ENCODE measurements at places on chromosomes 12 and 14.

DNA sequence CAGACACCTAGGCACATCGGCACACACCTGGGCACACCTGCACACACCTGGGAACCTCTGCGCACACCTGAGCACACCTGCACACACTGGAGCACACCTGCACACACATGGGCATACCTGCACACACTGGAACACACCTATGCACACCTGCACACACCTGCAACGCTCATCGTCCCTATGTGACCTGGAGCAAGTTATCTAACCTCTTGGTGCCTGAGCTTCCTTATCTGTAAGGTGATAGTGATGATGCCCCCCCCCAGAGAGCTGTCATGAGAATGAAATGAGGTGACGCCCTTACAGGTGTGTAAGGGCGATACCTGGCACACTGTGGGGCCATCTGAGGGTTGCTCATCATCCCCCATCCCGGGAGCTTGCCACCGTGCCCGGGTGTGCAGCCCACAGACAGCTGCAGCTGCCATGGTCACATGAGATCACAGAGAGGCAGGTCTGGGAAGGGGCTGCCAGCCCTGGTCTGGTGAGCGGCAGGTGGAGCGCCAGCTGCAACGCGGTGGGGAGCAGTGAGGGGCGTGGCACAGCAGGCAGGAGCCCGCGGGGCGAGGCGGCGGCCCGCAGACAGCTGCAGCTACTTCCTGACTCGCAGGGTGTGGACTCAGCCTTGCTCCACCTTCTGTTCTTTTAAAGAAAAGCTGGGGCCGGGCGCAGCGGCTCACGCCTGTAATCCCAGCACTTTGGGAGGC, 59.9 kb upstream of the FBRSL1 start:
- DNase-seq = peak; percentile 71

DNA sequence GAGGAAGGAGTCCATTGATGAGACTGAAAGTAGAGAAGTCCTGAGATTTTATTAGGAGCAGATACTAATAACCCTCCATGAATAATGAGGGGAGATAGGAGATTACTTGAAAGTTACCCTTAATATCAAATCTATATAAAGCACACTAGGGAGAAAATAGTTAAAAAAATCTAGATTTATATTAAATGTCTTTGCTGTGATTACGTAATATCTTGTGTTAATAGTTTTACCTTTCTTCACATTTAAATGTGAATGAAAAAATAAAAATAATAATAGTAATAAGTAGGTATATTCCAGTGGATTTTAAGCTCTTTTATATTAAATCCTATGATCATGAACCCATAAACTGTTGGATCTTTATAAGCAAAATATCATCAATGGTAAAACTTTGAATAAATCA, 267.3 kb upstream of the SYT10 start:
- no peak for DNase-seq

GRCh38 chr12:92735131-92735721, 32.4 kb downstream of the PLEKHG7 start:
- DNase-seq = no peak

DNA sequence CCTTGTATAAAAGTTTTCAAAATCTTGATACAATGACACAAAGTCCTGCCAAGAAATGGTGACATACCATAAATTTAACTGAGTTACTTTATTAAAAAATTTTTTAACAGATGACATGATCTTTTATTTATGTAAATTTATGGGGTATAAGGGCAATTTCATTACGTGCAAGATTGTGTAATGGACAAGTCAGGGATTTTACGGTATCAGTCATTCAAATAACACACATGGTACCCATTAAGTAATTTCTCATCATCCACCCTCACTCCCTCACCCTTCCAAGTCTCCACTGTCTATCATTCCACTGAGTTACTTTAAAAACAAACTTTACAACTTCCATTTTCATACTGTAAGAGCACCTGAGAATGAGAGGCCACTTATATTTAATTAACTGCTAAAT, 37.4 kb downstream of the SPTLC2 start:
- DNase-seq = no peak

DNA sequence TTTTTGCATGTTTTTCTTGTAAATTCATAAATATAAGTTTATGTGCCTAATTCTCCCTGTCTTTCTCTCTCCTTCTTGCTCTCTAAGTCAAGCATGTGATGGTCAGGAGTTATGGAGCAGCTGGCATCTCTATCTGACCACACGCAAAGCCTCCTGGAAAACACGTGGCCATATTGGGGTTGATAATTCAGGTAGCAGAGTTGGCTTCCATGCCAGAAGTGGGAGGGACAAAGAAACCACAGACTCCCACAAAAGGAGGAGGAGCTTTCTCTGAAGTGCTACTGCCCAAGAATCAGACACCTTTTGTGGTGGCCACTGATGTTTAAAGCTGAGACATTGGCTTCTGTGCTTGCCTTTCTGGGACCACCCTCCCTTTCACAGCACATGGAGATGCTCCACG, 517.6 kb upstream of the TMEM132C start:
- no peak for DNase-seq

DNA sequence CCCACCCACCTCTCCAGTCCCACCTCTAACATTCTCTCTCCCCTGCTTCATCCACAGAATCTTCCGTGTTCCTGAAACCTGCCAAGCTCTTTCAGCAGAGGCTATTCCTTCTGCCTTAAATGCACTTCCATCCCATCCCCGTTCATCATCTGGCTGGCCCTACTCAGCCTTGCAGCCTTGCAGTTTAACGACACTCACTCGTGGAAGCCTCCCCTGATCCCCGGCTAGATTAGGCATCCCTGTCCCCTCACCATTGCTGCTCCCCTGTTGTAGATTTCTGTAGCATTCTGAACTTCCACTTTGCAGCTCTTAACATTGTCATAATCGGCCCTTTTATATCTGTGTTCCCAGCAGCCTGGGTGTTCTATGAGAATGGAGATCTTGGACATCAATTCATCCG, 280.5 kb upstream of the NOS1 start:
- DNase-seq = no peak

DNA sequence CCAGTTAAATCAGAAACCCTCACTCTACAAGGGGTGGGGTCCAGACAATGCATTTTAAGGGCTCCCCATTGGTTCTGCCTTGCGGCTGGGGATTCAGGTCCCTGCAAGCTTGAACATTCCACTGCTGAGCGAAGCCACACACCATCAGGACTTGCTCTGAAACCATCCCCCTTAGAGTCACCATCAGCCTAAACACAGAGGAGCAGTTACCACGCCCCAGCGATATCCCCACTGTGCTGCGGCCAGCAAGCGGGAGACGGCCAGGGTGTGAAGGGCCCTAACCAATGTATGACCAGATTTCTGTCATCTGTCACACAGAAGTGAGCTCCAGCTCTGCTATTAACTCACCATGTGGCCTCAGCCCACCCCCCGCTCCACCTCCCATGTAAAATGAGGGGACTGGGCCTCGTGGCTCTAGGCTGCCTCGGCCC, 29.7 kb downstream of the CCDC88C start:
- no peak for DNase-seq

DNA sequence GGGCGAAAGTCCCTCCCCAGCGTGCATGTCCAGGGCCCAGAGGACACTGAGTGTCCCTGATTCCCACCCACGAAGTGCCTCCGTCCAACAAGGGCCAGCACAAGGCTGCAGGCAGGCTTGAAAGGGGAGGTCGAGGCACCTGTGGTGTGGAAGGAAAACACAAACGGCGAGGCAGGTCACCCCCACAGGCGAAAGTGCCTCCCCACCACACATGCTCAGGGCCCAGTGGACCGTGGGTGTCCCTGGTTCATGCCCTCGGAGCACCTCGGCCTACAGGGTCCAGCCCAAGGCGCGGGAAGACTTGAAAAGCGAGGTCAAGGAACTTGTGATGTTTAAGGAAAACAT, 370.4 kb downstream of the ALG10 start:
- DNase-seq = no peak

DNA sequence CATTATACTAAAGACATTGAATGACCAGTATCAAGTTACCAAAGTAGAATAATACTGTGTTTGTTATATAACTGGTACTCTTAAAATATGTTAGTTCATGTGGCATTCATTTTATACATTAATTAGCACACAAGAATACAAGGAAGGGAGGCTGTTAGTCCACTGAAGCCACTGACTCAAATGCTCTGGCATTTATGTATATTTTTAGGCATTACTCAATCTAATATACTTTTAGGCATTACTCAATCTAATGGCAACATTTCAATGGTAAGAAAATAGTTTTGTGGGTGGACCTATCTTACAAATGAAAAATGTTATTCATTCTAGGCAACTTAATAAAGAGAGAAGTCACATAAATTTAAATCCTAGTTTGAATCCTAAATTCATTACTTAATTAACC, 874.4 kb upstream of the USP15 start:
- no peak for DNase-seq

- no peak for DNase-seq
Observed at GRCh38 chr14:49447540-49448107, 138.6 kb downstream of the RPS29 start.

- DNase-seq = no peak
Observed at GRCh38 chr14:50806241-50806933, 24.6 kb downstream of the NIN start.

DNA sequence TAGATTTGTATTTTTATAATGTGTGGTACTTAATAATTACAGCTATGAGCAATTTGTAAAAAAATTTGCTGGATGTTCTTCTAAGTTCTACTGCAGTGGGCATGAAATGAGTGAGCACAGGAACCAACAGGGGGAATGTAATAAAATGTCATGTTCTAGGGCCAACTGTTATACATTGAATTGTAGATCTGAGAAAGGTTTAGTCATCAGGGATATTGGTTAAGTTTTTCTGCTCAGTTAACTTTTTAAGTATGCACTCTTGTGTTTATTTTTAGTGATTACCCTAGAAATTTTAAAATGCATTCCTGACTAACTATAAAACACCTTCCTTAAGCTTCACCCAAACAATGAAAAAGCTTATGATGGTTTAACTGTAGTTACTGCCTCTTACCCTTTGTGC, 101.8 kb downstream of the CAND1 start:
- DNase-seq = no peak

DNA sequence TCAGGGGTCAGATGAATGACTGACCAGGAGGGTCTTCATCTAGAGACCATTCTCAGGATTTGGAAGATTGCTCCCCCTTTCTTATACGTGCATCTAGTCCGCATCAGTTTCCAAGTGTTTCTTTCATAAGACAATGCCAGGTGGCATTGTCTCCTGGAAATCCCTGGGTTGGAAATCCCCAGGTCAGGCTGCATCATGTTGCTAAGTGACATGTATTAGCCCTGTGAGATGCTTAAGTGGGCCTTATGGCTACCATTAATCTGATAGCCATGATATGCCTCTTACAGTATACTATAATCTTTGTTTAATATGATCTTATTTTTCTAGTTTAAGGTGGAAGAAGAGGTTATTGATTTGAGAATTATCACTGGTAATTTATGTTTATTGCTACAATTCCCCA, 92.8 kb downstream of the DIO3 start:
- DNase-seq = no peak

DNA sequence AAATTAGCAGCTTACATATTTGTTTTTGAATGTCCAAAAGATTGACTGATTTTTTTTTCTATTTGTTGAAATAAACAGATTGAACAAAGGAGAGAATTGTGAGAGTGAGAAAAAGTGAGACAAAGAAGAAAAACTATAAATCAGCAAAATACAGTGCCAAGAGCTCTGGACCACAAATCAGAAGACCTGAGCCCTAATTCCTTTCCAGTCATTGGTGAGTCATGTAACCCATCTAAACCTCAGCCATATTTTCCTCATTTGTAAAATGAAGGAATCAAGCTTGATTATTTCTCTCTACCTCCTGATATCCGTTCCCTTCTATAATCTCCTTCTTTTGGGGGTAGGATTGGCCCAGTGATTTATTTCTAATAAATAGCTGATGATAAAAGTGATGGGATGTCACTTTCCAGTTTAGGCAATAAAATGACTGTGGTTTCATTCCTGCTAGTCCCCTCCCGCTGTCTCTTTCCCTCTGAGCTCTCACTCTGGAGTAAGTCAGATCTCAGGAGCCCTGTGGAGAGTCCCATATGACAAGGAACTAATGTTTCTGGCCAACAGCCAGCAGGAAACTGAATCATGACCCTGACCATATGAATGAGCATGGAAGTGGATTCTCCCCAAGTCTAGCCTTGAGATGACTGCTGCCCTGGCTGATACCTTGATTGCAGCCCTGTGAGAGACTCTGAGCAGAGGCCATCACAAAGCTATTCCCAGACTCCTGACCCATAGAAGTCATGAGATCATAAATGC, 218.9 kb downstream of the ACSS3 start:
- no peak for DNase-seq

- DNase-seq = no peak
Observed at GRCh38 chr12:109544955-109545531, 28.3 kb downstream of the MMAB start.

GRCh38 chr14:64221391-64222003, 72.7 kb downstream of the ESR2 start:
- DNase-seq = no peak

GRCh38 chr14:79375356-79375755, 835.9 kb downstream of the DIO2 start:
- no peak for DNase-seq

DNA sequence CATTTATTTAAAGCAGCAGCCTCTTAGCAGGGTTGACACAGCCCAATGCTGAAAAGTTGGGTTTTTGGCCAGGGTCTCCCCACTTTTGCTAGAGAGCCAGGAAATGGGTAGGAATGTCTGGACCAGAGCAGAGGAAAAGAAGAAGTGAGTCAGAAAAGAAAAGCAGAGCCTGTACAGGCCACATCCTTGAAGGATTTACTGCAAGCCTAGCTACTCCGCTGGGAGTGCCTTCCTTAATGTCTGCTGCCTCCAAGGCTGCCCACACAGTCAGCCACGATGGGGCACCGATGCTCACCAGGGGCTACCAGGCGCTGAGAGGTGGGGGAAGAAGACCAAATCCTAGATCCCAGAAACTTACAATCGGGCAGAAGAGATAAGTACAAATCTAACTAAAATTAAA, 139.2 kb downstream of the C12orf75 start:
- no peak for DNase-seq

DNA sequence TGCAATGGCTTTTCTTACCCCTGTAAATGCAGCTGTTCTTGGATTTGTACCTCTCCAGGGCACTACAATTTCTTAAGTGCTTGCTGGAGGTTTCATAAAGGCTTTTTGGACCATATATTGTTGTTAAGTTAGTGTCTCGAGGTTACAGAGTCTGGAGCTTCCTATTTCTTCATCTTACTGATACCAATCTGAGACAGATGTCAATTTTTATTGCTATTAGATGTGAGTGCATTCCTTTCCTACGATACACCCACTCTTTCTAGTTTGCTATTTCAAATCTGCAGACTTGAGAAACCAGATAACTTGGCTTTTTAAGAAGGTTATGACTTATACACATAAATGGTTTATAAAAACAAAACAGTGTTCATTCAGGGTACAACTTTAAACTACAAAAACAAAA, 2.1 kb downstream of the NOXRED1 start:
- no peak for DNase-seq

- DNase-seq = peak; percentile 54
Observed at GRCh38 chr14:91374879-91375702, 42.5 kb downstream of the CCDC88C start.

DNA sequence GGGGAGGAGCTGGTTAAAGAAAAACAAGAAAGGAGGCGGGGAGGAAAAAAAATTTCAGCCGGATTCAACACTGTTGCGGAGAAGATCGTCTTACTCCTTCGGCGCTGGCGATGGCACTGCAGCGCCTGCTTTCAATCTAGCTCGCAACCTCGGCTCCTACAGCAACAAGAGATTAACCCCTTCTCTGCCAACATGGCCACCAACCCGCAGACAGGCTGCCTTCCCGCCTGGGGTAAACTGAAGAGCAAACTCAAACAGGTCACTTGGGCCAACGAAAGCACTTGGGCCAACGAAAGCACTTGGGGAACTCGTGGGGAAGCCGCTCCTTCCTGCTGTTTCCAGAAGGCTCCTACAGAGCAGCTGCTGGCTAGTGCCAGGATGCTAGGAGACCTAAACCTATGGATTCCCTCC, 73.7 kb downstream of the CIT start:
- no peak for DNase-seq

GRCh38 chr14:84482256-84483071, 1047.5 kb upstream of the FLRT2 start:
- DNase-seq = no peak

Data from activated T-cell treated with anti-CD3 and anti-CD28 coated beads, Interleukin-2, amount 50 U/mL, for 1 hour (primary cell).